ENCODE measurements at places on chromosomes 3 and 15.

- DNase-seq = no peak
- no peak overlapping the region for H3K27ac ChIP-seq
- peaks cover 2% of the 10 kb centered on the region for H3K4me1 ChIP-seq
- H3K36me3 ChIP-seq = no peaks in the 10 kb centered on the region
- no peak overlapping the region for H3K4me3 ChIP-seq
- peaks cover 3% of the 10 kb centered on the region for H3K27me3 ChIP-seq
These were observed 62.9 kb upstream of the LRRFIP2 start for GRCh38 chr3:37237252-37237651.

DNA sequence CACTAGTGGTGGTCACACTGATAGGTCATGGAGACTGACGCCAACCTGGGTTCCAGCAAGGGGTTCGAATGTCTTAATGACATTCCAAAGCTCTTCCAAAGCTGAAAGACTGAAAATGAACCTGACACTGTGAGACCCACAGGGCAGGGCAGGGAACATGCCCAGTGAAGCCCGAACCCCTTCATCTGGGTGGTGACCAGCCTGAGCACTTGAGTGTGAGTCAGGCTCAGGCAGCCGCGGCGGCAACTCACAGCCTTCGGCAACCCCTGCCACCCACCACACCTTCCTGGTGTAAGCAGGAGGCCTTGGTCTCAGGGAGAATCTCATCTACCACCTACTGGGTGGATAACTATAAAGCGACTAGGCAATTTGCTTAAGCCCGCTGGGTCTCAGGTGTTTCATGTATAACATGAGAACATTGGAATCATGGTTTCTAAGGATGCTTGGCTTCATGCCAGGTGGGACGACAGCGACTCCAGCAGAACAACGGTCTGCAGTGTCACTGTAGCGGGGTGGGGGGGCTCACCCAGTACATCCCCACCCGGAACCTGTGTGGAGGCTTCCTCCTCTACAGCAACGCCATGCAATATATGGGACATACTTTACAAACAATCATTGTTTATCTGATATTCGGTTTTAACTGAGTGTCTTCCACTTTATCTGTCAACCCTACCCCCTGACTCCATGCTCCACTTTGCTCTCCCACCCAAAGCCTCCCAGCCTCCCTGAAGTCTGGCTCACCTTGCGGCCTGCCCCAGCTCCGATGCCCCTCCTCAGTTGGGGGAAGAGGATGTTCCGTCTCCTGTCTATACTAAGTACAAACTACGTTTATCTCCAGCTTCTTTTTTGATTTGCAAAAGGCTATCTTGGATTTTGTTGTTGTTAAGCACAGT lies 125.0 kb upstream of the MEF2A start:
- H3K4me1 ChIP-seq = peaks cover 45% of the 10 kb centered on the region
- no peaks in the 10 kb centered on the region for H3K27me3 ChIP-seq
- peak overlapping the region; percentile 48 for H3K27ac ChIP-seq

DNA sequence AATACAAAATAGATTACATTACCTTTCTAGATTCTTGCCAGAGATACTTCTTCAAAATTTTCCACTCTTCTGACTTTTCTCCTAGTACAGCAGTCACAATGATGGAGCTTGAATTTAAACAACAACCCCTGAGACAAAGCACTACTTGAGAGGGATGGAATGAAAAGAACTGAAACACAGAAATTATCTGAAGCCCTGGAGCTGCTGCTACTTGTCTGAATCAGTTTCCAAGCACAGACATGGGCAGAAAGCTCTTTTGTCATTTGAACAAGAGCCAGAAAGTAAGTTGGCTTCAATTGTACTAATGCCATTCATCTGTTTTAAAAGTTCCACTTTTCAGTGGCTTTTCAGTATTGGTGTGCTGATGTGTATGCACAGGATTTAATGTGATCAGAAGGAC lies 718.5 kb upstream of the ARPP21 start:
- no peaks in the 10 kb centered on the region for H3K4me1 ChIP-seq
- H3K27ac ChIP-seq = no peak overlapping the region
- DNase-seq = no peak
- H3K27me3 ChIP-seq = no peaks in the 10 kb centered on the region
- H3K36me3 ChIP-seq = no peaks in the 10 kb centered on the region

- H3K4me3 ChIP-seq = no peak overlapping the region
- H3K36me3 ChIP-seq = no peaks in the 10 kb centered on the region
- DNase-seq = no peak
These were observed 9.7 kb upstream of the TRANK1 start for GRCh38 chr3:36954452-36955134.

DNA sequence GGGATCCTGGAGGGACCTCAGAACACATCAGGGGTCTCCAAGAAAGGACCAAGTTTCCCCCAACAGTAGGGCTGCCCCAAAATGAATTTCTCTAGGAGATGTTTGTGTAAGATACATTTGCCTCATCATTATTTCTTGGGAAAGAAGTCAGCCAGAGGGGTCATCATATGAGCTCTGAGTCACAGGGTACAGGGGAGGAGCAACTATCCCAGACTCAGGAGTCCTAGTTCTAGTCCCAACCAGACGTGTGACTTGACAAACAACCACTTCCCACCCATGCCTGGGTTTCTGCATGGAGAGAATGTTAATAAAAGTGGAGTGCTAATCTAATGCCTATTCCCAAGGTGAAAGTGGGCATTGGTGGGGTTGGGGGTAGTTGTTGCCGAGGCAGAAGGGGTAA lies 144.1 kb downstream of the ALDH1A2 start:
- no peaks in the 10 kb centered on the region for H3K36me3 ChIP-seq
- H3K4me1 ChIP-seq = no peaks in the 10 kb centered on the region
- DNase-seq = no peak
- no peaks in the 10 kb centered on the region for H3K27me3 ChIP-seq
- H3K27ac ChIP-seq = no peak overlapping the region
- H3K4me3 ChIP-seq = no peak overlapping the region

GRCh38 chr15:70017801-70018200 lies 79.9 kb downstream of the TLE3 start:
- peaks cover 4% of the 10 kb centered on the region for H3K36me3 ChIP-seq
- H3K27me3 ChIP-seq = peaks cover 18% of the 10 kb centered on the region
- DNase-seq = no peak
- H3K4me1 ChIP-seq = peaks cover 22% of the 10 kb centered on the region

- H3K4me1 ChIP-seq = peaks cover 28% of the 10 kb centered on the region
- peaks cover 20% of the 10 kb centered on the region for H3K36me3 ChIP-seq
- peak overlapping the region; percentile 91 for H3K4me3 ChIP-seq
- peak overlapping the region; percentile 98 for H3K27ac ChIP-seq
These were observed 14.3 kb upstream of the CCNL1 start for GRCh38 chr3:157174290-157174648.

- H3K4me1 ChIP-seq = peaks cover 3% of the 10 kb centered on the region
- H3K27ac ChIP-seq = no peak overlapping the region
- no peak overlapping the region for H3K4me3 ChIP-seq
- DNase-seq = no peak
- H3K36me3 ChIP-seq = no peaks in the 10 kb centered on the region
These were observed 68.6 kb upstream of the ATP13A3 start for GRCh38 chr3:194555175-194556062.

- H3K27ac ChIP-seq = no peak overlapping the region
- no peaks in the 10 kb centered on the region for H3K36me3 ChIP-seq
- DNase-seq = no peak
- no peaks in the 10 kb centered on the region for H3K4me1 ChIP-seq
These were observed 27.0 kb upstream of the AQP9 start for GRCh38 chr15:58110999-58111717.

- H3K27me3 ChIP-seq = peaks cover 45% of the 10 kb centered on the region
- DNase-seq = peak; percentile 49
- H3K4me1 ChIP-seq = peaks cover 3% of the 10 kb centered on the region
- no peak overlapping the region for H3K4me3 ChIP-seq
- no peaks in the 10 kb centered on the region for H3K36me3 ChIP-seq
These were observed 188.7 kb upstream of the LINGO1 start for GRCh38 chr15:77821188-77821958.

GRCh38 chr3:114893361-114893760 lies 253.7 kb downstream of the ZBTB20 start:
- no peaks in the 10 kb centered on the region for H3K4me1 ChIP-seq
- H3K36me3 ChIP-seq = no peaks in the 10 kb centered on the region
- no peak for DNase-seq
- H3K4me3 ChIP-seq = no peak overlapping the region
- no peak overlapping the region for H3K27ac ChIP-seq
- H3K27me3 ChIP-seq = no peaks in the 10 kb centered on the region

DNA sequence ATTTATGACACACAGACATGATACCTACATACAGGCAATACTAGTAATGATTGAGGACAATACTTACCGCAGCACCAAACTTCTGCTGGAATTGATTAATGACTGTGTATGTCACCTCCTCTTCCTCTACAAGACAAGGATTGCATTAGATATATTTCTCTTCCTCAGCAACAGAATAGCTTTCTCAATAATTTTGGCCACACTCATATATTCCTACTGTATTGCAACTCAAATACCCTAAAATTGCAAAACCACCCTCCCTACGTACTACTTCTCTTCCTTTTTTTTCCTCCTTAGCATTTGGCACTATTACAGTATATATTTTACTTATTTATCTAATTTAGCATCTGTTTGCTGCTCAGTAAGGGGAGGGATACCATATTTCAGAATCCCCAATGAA lies 14.8 kb downstream of the EXD1 start:
- peaks cover 30% of the 10 kb centered on the region for H3K27me3 ChIP-seq

DNA sequence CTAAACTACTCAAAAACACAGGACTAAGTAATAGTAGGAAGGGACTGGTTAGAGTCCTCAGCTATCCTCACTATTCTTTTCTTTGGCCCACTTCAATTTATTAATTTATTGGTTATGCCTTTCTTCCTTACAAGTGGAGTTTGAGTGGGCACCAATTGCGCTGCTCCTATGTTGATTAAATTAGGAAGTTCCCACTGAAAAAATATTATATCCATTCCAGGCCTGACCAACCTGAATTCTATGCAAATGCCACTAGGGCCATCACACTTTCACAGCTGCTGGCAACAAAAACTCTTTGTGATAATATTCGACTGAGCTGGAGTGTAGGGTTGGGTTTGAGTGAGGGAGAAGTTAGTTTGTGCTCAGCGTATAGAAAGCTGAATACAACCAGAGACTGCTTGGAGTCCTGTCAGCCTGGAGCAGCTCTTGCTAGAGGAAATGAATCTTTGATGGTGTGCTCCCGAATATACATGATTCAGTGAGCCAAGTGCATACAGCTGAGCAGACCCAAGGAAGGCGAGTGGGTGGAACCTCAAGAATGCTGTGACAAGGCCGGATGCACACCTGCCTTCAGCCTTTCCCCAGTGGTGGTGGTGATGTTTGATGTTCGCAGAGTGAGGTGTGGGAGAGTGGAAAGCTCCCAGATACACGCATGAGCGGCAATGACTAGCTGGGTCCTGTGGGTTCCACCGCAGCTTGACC lies 1.5 kb downstream of the ARHGEF3 start:
- no peaks in the 10 kb centered on the region for H3K27me3 ChIP-seq
- H3K27ac ChIP-seq = peak overlapping the region; percentile 87
- H3K4me3 ChIP-seq = peak overlapping the region; percentile 87
- DNase-seq = peak; percentile 83
- peaks cover 48% of the 10 kb centered on the region for H3K36me3 ChIP-seq

- DNase-seq = no peak
- no peak overlapping the region for H3K27ac ChIP-seq
- peaks cover under 1% of the 10 kb centered on the region for H3K4me1 ChIP-seq
- peaks cover 3% of the 10 kb centered on the region for H3K27me3 ChIP-seq
- H3K36me3 ChIP-seq = no peaks in the 10 kb centered on the region
- no peak overlapping the region for H3K4me3 ChIP-seq
These were observed 15.6 kb upstream of the CCDC54 start for GRCh38 chr3:107361633-107362032.

DNA sequence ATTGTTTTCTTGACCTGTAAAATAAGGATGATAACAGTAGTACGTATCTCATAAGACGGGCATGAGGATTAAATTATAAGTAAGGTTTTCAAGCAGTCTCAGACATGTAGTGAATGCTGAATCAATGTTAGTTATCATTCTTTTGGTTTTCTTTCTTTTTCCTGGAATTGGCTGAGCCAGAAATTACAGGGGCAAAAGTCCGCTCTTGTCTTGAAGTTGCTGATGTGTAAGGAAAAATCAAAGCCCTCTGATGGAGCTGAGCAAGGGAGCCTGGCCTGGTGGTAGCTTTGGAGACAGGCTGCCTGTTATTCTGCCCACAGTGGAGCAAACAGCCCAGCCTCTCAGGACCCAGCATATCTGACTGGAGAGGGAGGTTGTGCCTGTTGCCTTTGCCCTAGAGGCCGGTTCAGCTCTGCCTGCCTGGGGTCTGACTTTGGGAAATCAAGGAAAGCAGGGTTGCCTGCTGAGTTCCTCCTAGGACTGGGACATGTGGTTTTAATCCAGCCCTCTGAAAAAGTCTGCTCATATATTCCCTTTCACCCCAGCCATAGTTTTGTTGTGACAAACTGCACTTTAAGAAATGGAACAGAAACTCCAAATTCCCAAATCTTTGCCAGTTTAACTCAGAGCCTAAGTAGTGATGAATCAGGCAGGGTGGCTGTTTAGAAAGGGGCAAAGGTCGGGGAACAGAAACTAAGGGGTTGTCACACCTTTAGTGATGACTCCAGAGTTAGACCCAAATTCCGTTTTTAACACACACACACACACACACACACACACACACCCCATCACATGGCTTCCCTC lies 40.1 kb downstream of the GASK1A start:
- H3K27me3 ChIP-seq = no peaks in the 10 kb centered on the region
- peaks cover 39% of the 10 kb centered on the region for H3K4me1 ChIP-seq
- peak overlapping the region; percentile 64 for H3K27ac ChIP-seq
- peaks cover 13% of the 10 kb centered on the region for H3K36me3 ChIP-seq

- H3K36me3 ChIP-seq = no peaks in the 10 kb centered on the region
- H3K27me3 ChIP-seq = no peaks in the 10 kb centered on the region
- H3K4me1 ChIP-seq = peaks cover 15% of the 10 kb centered on the region
- DNase-seq = no peak
These were observed 358.4 kb upstream of the PROK2 start for GRCh38 chr3:72143322-72143721.

GRCh38 chr3:182683858-182684257 lies 109.4 kb upstream of the ATP11B start:
- no peak overlapping the region for H3K27ac ChIP-seq
- H3K4me3 ChIP-seq = no peak overlapping the region
- peaks cover 10% of the 10 kb centered on the region for H3K4me1 ChIP-seq
- no peaks in the 10 kb centered on the region for H3K36me3 ChIP-seq
- peaks cover 56% of the 10 kb centered on the region for H3K27me3 ChIP-seq

- DNase-seq = no peak
- no peak overlapping the region for H3K27ac ChIP-seq
- H3K4me3 ChIP-seq = no peak overlapping the region
- peaks cover 16% of the 10 kb centered on the region for H3K36me3 ChIP-seq
- H3K4me1 ChIP-seq = no peaks in the 10 kb centered on the region
These were observed 81.7 kb downstream of the CEP63 start for GRCh38 chr3:134567605-134568004.

GRCh38 chr15:48385031-48385830 lies 54.0 kb downstream of the DUT start:
- no peak overlapping the region for H3K4me3 ChIP-seq
- H3K4me1 ChIP-seq = no peaks in the 10 kb centered on the region
- peaks cover 5% of the 10 kb centered on the region for H3K27me3 ChIP-seq
- DNase-seq = no peak

DNA sequence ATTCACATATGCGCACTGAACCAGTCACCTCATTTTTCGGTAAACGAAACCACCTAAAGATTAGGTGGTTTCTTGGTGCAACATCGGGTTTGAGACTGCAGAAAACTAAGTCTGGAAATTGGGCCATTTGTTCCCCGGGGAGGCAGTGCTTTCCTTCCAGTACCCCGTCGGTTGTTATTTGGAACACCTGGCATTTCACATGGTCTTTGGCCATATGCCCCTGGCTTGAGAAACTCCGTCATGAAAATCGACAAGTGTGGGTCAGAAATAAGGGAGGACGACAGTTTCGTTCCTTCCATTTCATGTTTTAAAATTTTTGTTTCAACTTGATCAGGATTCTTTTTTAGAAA lies 544 bp upstream of the GATM start:
- H3K27me3 ChIP-seq = peaks cover 55% of the 10 kb centered on the region
- DNase-seq = no peak
- peak overlapping the region; percentile 66 for H3K4me3 ChIP-seq
- no peaks in the 10 kb centered on the region for H3K36me3 ChIP-seq

Measured in activated CD4-positive, alpha-beta T cell treated with anti-CD3 and anti-CD28 coated beads, Interleukin-2, amount 10 ng/mL, durations not matched to agents 7 days and 5 days (primary cell).